ENCODE measurements at places on chromosomes 1 and 21. TPM values are rescaled to one million over a fixed set of nuclear protein-coding genes. Genes with fewer than 3 reads are reported as not detected.

MMP23B gene
- 1.8 TPM for total RNA-seq

CNKSR1 gene
- total RNA-seq, result 0.26 TPM

PGBD5 gene
- 0.06 TPM for total RNA-seq

CHODL gene
- total RNA-seq, result 0.26 TPM

ZNF683 gene
- total RNA-seq, result not detected

FCRL4 gene
- not detected for total RNA-seq

DIO1 gene
- not detected for total RNA-seq

FBXO28 gene
- 35.9 TPM for total RNA-seq

MRPS21 gene
- total RNA-seq, result 91.0 TPM

OR10K1 gene
- not detected for total RNA-seq

P3R3URF gene
- total RNA-seq, result not detected

UBL4B gene
- total RNA-seq, result not detected

SYCP1 gene
- total RNA-seq, result not detected

ST6GALNAC5 gene
- total RNA-seq, result 1.1 TPM

GBP6 gene
- total RNA-seq, result not detected

CSDE1 gene
- total RNA-seq, result 967 TPM

BSND gene
- total RNA-seq, result not detected

S100A13 gene
- total RNA-seq, result 239 TPM

VSIG8 gene
- total RNA-seq, result under 0.01 TPM

MPZL1 gene
- total RNA-seq, result 110 TPM

TINAGL1 gene
- total RNA-seq, result 212 TPM

POU2F1 gene
- total RNA-seq, result 5.3 TPM

AMY1B gene
- not detected for total RNA-seq
